ENCODE measurements at places on chromosomes 3 and 15. TPM values are rescaled to one million over a fixed set of nuclear protein-coding genes. Genes with fewer than 3 reads are reported as not detected.

GRCh38 chr3:133759740-133760305, 13.6 kb downstream of the TF start:
- no peaks in the 10 kb centered on the region for H3K27me3 ChIP-seq
- no peak for DNase-seq
- H3K27ac ChIP-seq = no peak overlapping the region
- H3K36me3 ChIP-seq = no peaks in the 10 kb centered on the region
- no peaks in the 10 kb centered on the region for H3K4me1 ChIP-seq

GRCh38 chr3:152243721-152244516, 24.8 kb upstream of the MBNL1 start:
- no peak overlapping the region for H3K27ac ChIP-seq
- no peak overlapping the region for H3K4me3 ChIP-seq
- no peaks in the 10 kb centered on the region for H3K27me3 ChIP-seq
- H3K36me3 ChIP-seq = no peaks in the 10 kb centered on the region
- no peak for DNase-seq

- DNase-seq = no peak
Measured at GRCh38 chr3:14415501-14415900, 13.1 kb downstream of the SLC6A6 start.

DNA sequence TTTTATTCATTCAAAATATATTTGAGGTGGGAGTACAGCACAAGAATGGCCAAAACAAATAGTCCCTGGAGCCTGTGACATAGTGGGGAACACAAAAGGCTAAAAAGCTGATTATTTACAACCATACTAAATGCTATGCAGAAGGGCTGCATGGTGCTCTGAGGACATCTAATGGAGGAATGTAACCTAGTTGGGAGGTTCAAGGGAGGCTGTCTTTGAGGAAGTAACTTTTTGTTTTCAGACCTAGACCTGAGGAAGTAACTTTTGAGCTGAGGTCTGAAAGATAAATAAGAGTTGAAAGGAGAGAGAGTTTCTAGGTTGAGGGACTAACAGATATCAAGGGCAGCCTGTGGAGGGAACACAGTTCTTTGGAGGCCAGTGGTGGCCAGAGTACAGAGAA, 34.8 kb upstream of the RASA2 start:
- H3K4me3 ChIP-seq = no peak overlapping the region
- DNase-seq = no peak
- H3K36me3 ChIP-seq = no peaks in the 10 kb centered on the region
- no peaks in the 10 kb centered on the region for H3K27me3 ChIP-seq

GRCh38 chr3:186173224-186173815, 64.4 kb upstream of the ETV5 start:
- H3K27ac ChIP-seq = no peak overlapping the region
- DNase-seq = no peak
- H3K4me3 ChIP-seq = no peak overlapping the region
- H3K36me3 ChIP-seq = no peaks in the 10 kb centered on the region
- no peaks in the 10 kb centered on the region for H3K4me1 ChIP-seq

GRCh38 chr3:141657516-141657915, 80.6 kb upstream of the RNF7 start:
- H3K4me3 ChIP-seq = no peak overlapping the region
- no peak overlapping the region for H3K27ac ChIP-seq
- no peaks in the 10 kb centered on the region for H3K27me3 ChIP-seq
- no peak for DNase-seq

DNA sequence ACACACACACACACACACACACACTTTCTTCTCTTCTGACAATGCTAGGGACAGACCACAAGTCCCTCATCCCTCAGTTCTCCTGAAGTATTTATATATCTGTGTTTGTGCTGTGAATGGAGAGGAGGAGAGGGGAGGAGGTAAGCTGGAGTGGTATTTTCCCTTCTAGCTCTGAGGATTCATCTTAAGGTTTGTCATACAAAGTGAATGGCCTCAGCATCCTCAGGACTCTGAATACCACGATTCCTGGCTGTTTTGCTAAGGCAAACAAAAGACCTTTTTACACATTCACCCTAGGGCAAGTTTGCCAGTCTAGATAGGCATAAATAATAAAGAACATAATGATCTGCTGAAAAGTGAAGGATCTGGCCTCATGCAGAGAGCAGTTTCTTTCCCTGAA, 65.7 kb upstream of the CHMP2B start:
- no peaks in the 10 kb centered on the region for H3K4me1 ChIP-seq
- H3K4me3 ChIP-seq = no peak overlapping the region
- H3K27ac ChIP-seq = no peak overlapping the region
- peaks cover 6% of the 10 kb centered on the region for H3K27me3 ChIP-seq
- DNase-seq = no peak

DNA sequence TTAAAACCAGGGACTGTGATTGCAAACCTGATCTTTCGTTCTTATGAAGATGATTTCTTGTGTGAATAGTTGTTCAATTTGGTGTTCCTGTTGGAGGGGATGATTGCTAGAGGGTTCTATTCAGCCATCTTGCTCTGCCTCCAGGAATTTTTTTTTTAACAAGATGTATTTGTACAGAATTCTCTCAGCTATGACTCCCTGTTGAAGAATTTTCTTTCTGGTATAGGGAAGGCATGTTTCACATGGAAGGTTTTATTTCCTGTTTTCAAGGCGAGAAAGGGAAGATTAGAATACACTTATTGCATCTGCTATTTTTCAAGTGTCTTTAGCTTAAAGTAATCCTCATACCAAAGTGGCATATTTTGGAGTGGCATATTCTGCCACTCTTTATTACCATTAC, 5.6 kb upstream of the LRRC34 start:
- H3K27ac ChIP-seq = no peak overlapping the region
- H3K36me3 ChIP-seq = no peaks in the 10 kb centered on the region
- no peak for DNase-seq
- H3K4me1 ChIP-seq = no peaks in the 10 kb centered on the region

- no peak overlapping the region for H3K27ac ChIP-seq
- no peak overlapping the region for H3K4me3 ChIP-seq
- DNase-seq = no peak
- no peaks in the 10 kb centered on the region for H3K4me1 ChIP-seq
- no peaks in the 10 kb centered on the region for H3K36me3 ChIP-seq
Measured at GRCh38 chr15:97984157-97984556, 23.7 kb downstream of the ARRDC4 start.

DNA sequence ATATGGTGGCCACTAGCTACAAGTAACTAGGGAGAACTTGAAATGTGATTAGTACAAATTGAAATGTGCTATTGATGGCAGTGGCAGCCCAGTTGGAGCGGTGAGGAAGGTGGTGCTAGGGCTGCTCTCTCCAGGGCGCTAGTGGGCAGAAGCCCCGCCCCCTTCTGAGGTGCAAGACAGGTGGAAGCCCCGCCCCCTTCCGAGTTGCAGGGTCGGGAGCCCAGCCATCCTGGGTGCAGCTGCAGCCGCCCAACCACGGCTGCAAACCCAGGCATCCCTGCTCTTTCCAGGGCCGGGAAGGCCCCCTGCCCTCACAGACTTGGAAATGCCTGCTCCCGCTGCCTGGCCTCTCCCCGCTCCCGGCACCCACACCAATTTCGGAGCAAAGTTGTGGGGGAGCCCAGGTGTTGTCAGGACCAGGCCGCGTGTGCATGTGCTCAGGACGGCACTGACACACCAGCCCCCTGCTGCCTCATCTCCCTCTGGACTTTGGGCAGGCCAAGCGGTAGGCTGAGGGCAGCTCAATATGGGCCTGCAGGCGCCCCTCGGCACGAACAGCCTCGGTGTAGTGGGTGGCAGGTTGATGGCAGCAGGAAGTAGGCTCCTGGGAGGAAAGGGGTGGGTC, 10.0 kb downstream of the ATR start:
- H3K4me1 ChIP-seq = no peaks in the 10 kb centered on the region
- no peaks in the 10 kb centered on the region for H3K36me3 ChIP-seq
- H3K27me3 ChIP-seq = no peaks in the 10 kb centered on the region
- H3K4me3 ChIP-seq = no peak overlapping the region
- no peak overlapping the region for H3K27ac ChIP-seq
- no peak for DNase-seq

DNA sequence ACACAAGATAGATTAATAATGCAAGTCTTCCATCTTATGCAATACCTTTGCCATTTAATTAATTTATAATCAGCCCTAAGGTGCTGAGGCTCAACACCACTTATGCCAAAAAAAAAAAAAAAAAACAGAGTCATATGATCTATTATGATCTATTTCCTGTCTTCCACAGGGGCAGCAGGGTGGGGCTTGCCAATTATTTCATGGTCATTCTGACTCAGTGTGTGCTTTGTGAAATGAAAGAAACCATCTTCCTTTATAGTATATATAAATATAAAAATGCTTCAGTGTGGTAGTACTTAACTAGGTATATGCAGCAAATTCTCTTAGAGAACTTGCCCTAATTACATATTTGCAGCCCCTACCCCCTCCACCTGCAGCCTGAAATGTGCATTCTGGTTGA, 7.2 kb upstream of the RARB start:
- H3K4me1 ChIP-seq = no peaks in the 10 kb centered on the region
- no peak overlapping the region for H3K4me3 ChIP-seq
- H3K27ac ChIP-seq = no peak overlapping the region
- no peaks in the 10 kb centered on the region for H3K27me3 ChIP-seq
- DNase-seq = no peak

DNA sequence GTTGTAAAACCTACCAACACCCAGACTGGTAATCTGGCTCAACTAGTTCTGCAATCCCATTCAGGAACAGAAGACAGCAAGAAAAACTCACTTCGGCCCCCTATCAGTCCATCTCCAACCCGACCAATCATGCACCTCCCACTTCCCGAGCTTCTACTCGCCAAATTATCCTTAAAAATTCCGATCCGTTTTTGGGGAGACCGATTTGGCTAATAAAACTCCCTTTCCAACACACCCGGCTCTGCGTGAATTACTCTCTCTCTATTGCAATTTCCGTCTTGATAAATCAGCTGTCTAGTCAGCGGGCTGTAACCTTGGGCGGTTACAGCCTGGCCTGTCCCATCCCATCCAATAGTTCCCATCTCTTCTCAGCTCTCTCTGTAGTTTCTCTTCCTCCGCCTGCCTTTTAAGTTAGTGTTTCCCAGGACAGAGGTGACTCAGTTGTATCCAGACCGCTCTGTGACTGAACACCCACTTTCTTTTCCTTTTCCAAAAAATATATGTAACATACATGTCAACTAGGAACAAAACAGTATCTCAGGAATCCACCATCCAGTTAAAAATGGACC, 780 bp upstream of the ACAD9 start:
- peak overlapping the region; percentile 75 for H3K4me3 ChIP-seq
- peaks cover 32% of the 10 kb centered on the region for H3K4me1 ChIP-seq
- H3K27me3 ChIP-seq = no peaks in the 10 kb centered on the region
- H3K27ac ChIP-seq = peak overlapping the region; percentile 74
- no peak for DNase-seq

DNA sequence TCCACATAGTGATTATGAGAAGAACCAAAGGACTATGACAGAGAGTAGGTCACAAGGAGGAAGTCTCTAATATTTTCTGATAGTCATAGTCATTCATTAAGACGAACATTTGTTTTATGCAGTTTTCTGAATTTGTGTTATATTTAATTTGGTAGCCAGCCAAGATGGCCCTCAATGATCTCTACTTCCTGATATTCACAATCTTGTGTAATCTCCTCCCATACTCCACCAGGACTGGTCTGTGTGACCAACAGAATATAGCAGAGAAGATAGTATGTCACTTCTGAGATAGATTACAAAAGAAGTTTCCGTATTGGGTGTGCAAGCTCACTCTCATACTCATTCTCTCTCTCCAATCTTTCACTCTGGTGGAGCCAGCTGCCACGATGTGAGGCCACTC, 30.8 kb downstream of the HLTF start:
- no peak for DNase-seq
- H3K36me3 ChIP-seq = no peaks in the 10 kb centered on the region
- no peak overlapping the region for H3K4me3 ChIP-seq
- H3K27me3 ChIP-seq = no peaks in the 10 kb centered on the region
- H3K4me1 ChIP-seq = no peaks in the 10 kb centered on the region

DNA sequence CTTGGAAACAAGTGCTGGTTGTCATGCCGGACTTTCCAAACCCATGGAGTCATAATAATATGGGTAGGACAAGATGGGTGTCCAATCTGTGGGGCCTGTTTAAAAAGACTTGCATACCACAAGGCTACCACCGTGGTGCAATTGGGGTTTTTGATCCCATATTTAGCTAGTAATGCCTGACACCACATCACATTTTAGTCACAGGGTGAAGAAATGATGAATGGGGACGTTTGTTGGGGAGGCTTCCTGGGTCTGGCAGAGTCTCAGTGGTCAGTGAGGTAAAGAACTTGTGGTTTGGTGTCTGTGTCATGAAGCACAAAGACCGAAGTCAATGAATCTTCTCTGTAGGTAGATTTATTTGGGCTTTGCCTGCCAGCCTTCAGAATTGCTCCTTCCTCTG, 31.0 kb downstream of the P3H2 start:
- H3K4me3 ChIP-seq = no peak overlapping the region
- peaks cover 6% of the 10 kb centered on the region for H3K4me1 ChIP-seq
- no peak for DNase-seq
- H3K27me3 ChIP-seq = no peaks in the 10 kb centered on the region

GRCh38 chr3:68059628-68060152, 405.3 kb upstream of the SUCLG2 start:
- H3K27me3 ChIP-seq = no peaks in the 10 kb centered on the region
- no peak for DNase-seq
- no peak overlapping the region for H3K4me3 ChIP-seq
- no peaks in the 10 kb centered on the region for H3K4me1 ChIP-seq
- H3K36me3 ChIP-seq = no peaks in the 10 kb centered on the region

DNA sequence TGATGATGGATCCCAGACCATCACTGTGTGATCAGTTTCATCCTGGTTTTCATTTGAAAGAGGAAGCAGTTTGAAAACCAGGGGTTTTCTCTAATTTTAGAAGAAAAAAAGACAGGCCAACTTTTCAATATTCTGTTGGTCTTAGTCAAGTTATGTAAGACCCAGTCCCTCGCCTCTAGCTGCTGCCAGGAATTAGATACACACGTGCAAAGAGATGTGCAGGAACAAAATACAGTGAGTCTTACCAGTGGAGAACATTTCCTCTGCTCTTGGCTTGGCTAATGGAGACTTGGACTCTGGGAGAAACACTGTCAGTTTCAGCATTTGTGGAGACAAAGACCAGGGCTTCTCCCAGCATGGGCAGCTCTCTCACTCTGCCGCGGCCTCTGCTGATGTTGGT, 214.9 kb upstream of the C2CD4B start:
- no peak overlapping the region for H3K4me3 ChIP-seq
- no peaks in the 10 kb centered on the region for H3K4me1 ChIP-seq
- no peaks in the 10 kb centered on the region for H3K27me3 ChIP-seq

DNA sequence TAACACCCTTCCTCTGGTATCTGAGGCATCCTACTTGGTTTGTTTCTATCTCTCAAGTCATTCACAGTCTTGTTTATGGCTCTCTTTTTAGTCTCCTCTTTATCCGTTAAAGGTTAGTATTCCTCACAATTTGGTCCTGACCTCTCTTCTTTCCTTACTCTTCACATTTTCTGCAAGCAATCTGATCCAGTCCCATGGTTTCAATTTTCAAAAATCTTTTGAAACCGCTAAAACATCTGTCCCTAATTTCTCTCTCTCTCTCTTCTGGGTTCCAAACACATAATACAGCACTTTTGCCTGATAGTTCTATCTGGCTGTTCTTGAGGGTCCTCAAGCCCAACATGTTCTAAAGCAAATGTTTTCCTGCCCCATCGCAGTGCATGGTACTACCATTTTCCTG, 149.0 kb downstream of the SERPINI1 start:
- H3K4me3 ChIP-seq = no peak overlapping the region
- peaks cover 14% of the 10 kb centered on the region for H3K4me1 ChIP-seq
- no peaks in the 10 kb centered on the region for H3K27me3 ChIP-seq
- DNase-seq = no peak

The CCDC80 gene
- total RNA-seq = 11.0 TPM

The PP2D1 gene
- total RNA-seq = not detected

The TMC3 gene
- total RNA-seq = 0.03 TPM

The APOD gene
- 103 TPM for total RNA-seq

The SH2D7 gene
- total RNA-seq = 0.09 TPM

The CMTM8 gene
- total RNA-seq = 15.2 TPM

The MED12L gene
- 0.35 TPM for total RNA-seq

The GCSAM gene
- not detected for total RNA-seq

The SIDT1 gene
- total RNA-seq = 2.4 TPM

The CADM2 gene
- 0.41 TPM for total RNA-seq

The ALPK3 gene
- total RNA-seq = 14.4 TPM

Measured in pancreas (tissue), 10 donors.